ENCODE measurements at places on chromosomes 7 and 10.

- DNase-seq = no peak
Measured at GRCh38 chr10:80413271-80413996, 5.1 kb downstream of the PRXL2A start.

DNA sequence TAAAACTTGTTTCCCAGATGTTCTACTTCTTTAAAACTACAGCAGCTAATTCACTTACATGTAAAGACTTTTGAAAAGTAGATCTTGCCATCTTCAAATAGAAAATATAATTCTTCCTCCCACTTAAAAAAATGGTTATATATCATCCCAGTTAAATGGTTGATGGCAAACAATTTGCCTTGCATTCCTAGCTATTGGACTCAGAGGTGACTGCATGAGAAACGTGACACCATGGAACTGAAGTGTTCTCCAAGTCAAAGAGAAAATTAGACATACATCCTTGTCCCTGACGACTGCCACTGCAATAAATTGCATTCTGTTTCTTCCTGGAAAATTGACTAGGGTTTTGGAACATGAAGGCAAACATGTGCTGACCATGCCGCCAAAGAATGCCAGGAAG, 95.0 kb upstream of the POM121L12 start:
- no peak for DNase-seq

DNA sequence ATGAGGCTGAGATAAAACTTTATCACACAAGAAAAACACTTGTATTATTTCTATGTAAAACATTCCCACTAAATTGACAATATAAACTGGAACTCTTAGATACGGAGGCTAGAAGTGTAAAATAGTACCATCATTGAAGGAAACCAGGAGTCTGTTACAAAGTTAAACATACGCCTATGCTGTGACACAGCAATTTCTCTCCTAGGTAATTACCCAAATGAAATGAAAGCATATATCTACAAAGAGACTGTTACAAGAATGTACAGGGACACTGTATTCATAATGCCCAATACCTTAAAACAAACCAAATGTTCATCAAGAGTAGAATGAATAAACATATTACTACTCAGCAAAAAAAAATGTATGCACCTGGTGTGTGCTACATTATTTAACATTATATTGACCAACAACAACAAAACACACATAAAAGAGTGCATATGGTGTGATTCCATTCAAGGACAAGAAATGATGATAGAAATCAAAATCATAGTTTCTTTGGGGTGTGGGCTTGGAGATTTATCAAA, 33.2 kb upstream of the ELAPOR2 start:
- no peak for DNase-seq

DNA sequence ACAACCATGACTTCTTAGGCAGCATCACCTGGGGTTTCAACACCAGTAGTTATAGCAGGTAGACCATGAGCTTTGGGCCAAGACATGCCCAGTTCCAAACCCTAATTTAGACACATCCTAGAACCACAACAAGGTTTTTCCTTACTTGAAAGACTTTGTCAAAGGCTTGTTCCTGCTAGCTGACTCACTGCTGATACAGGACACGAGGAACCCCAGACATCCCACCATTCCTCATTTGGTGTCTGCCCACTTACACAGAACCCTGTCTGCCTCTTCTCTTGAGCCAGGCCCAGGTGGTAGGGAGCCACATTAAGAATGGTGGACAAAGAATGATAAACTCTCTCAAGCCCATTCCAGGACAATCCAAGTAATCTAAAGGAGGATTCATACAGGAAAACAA, 109.0 kb downstream of the CCDC71L start:
- DNase-seq = no peak

- no peak for DNase-seq
Measured at GRCh38 chr10:59633063-59633462, 76.6 kb downstream of the SLC16A9 start.

- no peak for DNase-seq
Measured at GRCh38 chr7:15245831-15246230, 316.0 kb downstream of the AGMO start.

DNA sequence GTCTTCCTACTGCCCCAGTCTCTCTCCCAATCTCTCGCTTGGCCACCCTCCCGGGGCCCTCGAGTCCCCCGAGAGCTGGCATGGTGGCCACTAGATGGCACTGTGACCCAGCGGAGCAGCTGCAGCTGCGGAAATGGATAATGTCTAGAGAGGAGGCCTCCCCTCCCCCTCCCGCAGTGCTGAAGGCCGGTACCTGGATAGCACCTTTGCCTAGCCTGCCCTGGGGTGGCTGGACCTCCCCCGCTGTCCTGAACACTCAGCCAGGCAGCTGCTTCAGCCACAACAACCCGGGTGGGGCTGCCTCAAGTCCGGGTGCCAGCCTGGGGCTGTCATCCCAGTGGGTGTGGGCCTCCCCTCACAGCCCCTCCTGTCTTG, 65.2 kb downstream of the GOLGA7B start:
- peak; percentile 67 for DNase-seq

GRCh38 chr10:31583293-31583692, 264.3 kb downstream of the ZEB1 start:
- no peak for DNase-seq

- DNase-seq = no peak
Measured at GRCh38 chr7:116798232-116798631, 64.2 kb upstream of the CAPZA2 start.

GRCh38 chr7:101165958-101166647, 734 bp upstream of the VGF start:
- no peak for DNase-seq

DNA sequence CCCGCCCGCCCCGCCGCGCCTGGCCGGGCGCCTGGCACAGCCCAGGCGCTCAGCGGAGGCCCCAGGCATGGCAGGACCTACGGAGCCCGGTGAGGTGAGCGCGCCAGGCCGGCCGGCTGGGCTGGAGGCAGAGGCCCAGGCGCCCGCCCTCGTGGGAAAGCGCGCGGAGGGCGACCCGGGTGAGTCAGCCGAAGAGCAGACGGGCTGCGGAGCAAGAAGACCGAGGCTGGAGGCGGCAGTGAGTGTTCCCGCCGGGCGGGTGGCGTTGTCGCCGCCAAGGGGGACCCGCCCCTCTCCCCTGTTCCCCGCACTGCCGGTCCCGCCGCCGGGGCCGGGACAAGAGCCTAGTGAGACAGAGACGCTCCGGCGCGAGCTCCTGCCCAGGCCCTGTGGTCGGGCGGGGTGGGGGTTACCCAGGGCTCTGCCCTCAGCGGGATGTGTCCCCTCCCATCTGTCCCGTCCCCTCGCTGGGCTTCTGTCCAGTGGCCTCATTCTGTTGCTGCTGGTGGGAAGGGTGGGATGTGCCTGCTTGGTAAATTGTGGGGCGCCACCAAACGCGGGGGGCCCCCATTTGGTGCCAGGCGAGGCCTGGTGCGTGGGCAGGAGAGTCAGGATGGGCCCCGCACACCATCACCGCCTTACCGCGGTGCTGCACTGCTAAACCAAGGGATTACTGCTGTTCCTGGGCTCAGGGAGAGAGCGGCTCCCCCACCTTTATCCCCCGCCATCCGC, 17.0 kb upstream of the NODAL start:
- DNase-seq = peak; percentile 52

- DNase-seq = no peak
Measured at GRCh38 chr7:69567800-69568199, 30.5 kb upstream of the AUTS2 start.

DNA sequence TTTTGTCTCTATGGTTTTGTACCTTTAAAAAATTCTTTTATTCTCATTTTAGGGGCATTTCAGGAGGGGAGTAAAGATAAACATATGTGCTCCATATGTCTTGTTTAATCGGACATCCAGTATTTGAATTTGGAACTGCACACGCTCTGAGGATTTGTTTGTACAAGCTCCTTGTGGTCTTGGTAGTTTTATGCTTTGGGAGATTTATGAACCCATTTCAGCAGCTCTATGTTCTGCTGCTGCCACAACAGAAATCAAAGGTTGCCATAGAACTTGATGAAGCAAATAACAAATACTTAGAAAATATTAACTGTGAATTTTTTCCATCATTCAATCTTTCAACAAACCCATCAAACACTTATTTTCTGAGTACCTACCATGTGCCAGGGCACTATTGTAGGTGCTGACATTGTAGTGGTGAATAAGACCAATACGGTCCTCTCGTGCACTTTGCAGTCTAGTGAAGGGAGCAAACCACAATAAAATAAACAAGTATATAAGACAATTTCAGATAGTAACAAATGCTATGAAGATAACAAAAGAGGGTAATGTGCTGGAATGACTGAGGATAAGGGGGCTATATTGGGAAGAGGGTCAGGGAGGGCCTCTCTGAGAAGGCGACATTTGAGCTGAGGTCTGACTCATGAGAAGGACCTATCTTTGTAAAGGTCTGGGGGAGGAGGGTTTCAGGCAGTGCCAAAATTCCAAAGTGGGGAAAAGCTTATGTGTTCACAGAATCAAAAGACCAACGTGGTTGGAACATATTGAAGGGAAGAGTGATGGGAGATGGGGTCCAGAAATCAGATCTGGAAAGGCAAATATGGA, 30.4 kb downstream of the MYPN start:
- DNase-seq = no peak

DNA sequence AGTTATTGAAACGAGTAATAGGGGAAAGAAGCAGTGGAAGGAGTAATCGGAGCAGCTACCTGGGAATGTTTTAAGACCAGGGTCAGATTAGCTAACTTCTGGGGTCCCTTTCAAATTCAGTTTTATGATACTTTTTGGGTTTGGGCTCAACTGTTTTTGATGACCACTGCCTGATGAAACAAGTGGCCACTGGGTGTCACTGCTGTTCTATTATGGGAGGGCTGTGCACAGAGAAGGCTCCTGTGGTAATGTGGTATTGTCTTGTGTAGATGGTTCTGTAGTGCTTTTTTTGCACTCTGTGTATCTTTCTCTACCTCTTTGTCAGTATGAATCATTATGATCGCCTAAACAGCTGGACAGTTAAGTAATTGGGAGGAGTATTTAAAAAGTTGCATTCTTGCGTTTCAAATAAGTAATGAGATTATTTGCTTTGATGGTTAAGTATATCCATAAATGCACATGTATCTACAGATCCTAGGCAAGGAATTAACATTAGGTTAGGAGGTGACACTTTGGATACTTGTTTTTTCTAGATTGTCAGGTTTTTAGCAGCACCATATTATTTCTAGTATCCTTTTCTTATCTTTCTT, 128.4 kb downstream of the ABCA13 start:
- DNase-seq = no peak

DNA sequence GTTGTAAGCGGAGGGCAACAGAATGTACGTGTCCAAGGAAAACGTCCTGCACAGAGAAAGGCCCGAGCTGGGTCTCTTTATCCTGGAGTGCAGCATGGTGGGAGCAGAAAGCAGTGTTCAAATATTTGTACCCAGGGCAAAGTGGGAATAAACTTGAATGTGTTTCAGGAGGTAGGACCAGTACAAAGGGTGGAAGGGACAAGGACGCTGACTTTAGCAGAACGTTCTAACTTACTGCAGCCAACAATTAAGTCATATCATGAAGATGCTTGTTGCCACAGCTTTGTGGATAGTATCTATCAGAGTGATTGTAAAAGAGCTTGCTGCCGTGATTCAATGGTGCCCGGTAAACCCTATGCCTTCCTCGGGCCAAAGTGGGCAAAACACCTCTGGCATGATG, 30.5 kb upstream of the ZC3HAV1L start:
- no peak for DNase-seq
